ENCODE measurements at places on chromosomes 6 and 20. TPM values are rescaled to one million over a fixed set of nuclear protein-coding genes. Genes with fewer than 3 reads are reported as not detected.

Gene ADTRP
- total RNA-seq: 2.9 TPM

Gene NRSN1
- total RNA-seq: not detected

Gene AIF1
- total RNA-seq: not detected

Gene RHAG
- total RNA-seq: not detected

GRCh38 chr6:137043710-137044365 is 927 bp downstream of the IL20RA start:
- DNase-seq: no peak

GRCh38 chr20:45408646-45409213 is 641 bp downstream of the DBNDD2 start:
- no peak for DNase-seq

DNA sequence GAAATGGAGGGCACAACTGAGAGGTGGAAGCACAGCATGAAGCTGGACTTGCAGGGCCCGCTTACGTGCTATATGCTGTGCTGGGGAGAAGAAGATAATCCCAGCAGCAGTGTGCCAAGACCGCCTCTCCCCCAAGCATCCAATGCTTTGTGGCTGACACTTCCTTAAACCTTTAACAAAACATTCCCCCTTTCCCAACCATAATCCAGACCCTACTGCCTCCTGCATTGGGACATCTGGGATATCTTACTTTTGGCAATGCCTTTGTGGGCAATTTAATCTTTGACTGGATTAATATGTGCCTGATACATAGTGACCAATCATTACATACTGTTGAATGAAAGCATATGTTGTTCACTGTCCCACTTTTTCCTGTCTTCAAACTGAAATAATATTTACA is 3.1 kb upstream of the TENT5A start:
- DNase-seq: no peak

- DNase-seq: no peak
These were observed 117.8 kb upstream of the RSPO3 start for GRCh38 chr6:127000631-127001030.
